Type B pancreatic cell (in vitro differentiated cells): ENCODE measurements at places on chromosomes 16 and 17. TPM values are rescaled to one million over a fixed set of nuclear protein-coding genes. Genes with fewer than 3 reads are reported as not detected.

DNA sequence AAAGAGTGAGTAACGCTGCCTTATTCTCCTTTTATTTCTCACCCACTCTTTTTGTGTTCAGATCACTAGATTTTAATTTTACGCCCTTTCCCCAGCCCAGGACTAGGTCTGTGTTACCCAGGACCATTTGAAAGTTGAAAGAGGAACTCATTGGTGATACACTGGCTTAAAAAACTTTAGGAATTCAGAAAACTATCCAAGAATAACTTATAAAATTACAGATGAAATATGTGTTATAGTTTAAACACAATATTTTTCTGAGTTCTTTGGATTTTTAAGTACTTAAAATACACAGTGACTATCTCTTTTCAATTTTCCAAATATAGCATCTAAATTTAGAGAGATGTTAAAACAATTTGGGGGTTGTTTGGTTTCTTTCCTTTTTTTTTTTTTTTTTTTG, 385.2 kb downstream of the CDH13 start:
- DNase-seq: no peak
- no peak overlapping the region for H3K27ac ChIP-seq
- no peaks in the 10 kb centered on the region for H3K36me3 ChIP-seq

DNA sequence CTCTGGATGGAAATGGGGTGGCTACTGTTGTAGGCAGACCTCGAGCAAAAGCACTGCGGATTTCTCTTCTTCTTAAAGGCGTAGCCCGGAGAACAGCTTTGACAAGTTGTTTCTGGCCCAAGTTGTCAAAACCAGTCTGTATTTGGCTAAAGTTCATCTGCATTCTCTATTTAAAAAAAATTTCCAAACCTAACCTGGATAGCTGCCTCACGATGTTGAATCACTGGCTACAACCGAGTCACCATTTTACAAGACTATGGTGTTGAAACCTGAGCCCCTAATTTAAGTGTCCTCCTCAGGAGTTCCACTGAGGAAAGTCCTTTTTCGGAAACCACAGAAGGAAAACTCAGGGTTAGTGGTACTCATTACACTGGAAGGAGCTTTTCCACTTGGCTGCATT, 1.5 kb downstream of the SLC16A6 start:
- H3K27me3 ChIP-seq: peaks cover 49% of the 10 kb centered on the region
- H3K36me3 ChIP-seq: no peaks in the 10 kb centered on the region
- H3K27ac ChIP-seq: no peak overlapping the region
- H3K4me3 ChIP-seq: peak overlapping the region; percentile 94
- no peak for DNase-seq
- peaks cover 11% of the 10 kb centered on the region for H3K4me1 ChIP-seq

Gene SALL1
- 8.0 and 27.0 TPM in 2 replicates for total RNA-seq

DNA sequence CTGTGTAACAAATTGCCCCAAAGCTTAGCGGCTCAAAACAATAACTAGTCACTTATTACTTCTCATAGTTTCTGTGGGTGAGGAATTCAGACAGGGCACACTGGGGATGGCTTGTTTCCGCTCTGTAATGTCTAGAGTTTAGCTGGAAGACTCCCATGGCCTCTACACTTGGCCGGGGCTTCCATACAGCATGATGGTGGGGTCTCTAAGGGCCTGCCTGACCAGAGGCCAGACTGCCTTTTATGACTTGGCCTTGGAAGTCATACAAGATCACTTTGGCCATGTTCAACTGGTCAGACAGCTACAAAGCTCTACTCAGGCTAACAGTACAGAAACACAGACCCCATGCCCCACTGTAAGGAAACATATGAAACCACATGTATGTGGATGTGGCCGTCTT, 8.2 kb downstream of the GLP2R start:
- H3K36me3 ChIP-seq: no peaks in the 10 kb centered on the region
- no peaks in the 10 kb centered on the region for H3K4me1 ChIP-seq
- H3K4me3 ChIP-seq: no peak overlapping the region
- peaks cover 31% of the 10 kb centered on the region for H3K27me3 ChIP-seq
- DNase-seq: no peak

- peaks cover 4% of the 10 kb centered on the region for H3K4me1 ChIP-seq
- peaks cover 4% of the 10 kb centered on the region for H3K27me3 ChIP-seq
- no peak for DNase-seq
- no peak within 1 kb of the TSS for H3K27ac ChIP-seq
- no peak within 1 kb of the TSS for H3K4me3 ChIP-seq
These were observed at the start of gene PRSS21 for GRCh38 chr16:2816751-2817339. PRSS21 (plus strand) TSS chr16:2817237; CDS start chr16:2817269, 32 bp downstream.

GRCh38 chr17:80408872-80409271, 6.1 kb upstream of the ENDOV start:
- DNase-seq: no peak
- H3K4me1 ChIP-seq: peaks cover 6% of the 10 kb centered on the region
- H3K27me3 ChIP-seq: peaks cover 17% of the 10 kb centered on the region
- no peaks in the 10 kb centered on the region for H3K36me3 ChIP-seq

GRCh38 chr17:55186937-55187770, 77.6 kb upstream of the HLF start:
- H3K36me3 ChIP-seq: no peaks in the 10 kb centered on the region
- peaks cover 3% of the 10 kb centered on the region for H3K27me3 ChIP-seq
- no peak overlapping the region for H3K4me3 ChIP-seq
- DNase-seq: no peak

GRCh38 chr16:3716831-3717234, 491 bp downstream of the TRAP1 start:
- H3K36me3 ChIP-seq: peaks cover 9% of the 10 kb centered on the region

DNA sequence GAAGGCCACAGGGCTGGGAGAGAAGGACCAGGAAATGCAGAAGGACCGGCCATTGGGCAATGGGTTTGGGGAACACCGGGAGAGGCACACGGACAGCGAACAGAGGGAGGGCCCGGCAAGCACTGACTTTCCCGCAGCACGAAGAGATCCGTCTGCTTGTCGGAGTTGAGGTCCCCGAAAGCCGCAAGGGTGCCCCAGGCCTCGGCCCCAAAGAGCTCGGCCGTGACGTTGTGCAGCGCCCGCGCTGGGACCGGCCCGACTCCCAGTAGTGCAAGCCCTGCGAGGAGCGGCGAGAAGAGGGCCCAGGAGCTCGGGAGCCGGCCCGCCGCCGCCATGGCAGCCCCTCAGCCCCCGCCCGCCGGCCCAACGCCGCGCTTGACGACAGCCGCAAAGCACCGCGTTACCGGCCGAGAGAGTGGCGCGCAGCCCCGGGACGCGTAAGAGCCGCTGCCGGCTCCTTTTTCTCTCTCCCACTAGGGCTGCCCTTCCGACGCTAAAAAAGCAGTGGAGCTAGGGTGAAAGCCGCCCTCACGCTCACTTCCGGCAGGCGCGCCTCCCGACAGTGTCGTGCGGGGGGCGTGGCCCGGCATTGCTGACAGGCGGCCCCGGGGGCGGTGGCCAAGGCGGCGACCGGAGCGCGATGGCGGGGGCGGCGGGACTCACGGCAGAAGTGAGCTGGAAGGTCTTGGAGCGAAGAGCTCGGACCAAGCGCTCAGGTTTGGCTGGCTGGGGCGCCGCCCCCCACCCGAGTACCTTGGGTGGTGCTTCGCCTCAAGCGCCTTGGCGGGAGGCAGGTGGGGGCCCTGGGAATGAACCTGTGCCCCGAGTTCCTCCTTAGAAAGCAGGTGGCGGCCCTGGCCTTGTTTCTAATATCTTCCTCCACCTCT, at the start of the genes ITFG1 and PHKB:
Gene ITFG1, minus strand, starts transcription at position 353 of the 887 bp plus-strand sequence. Its CDS starts 18 bp downstream, at position 335.
Gene PHKB, plus strand, starts transcription at position 621 of the 887 bp plus-strand sequence. Its CDS starts 20 bp downstream, at position 641.
- peak within 1 kb of the TSS; percentile 96 for H3K27ac ChIP-seq
- H3K4me1 ChIP-seq: peaks cover 34% of the 10 kb centered on the region
- H3K36me3 ChIP-seq: peaks cover 12% of the 10 kb centered on the region

DNA sequence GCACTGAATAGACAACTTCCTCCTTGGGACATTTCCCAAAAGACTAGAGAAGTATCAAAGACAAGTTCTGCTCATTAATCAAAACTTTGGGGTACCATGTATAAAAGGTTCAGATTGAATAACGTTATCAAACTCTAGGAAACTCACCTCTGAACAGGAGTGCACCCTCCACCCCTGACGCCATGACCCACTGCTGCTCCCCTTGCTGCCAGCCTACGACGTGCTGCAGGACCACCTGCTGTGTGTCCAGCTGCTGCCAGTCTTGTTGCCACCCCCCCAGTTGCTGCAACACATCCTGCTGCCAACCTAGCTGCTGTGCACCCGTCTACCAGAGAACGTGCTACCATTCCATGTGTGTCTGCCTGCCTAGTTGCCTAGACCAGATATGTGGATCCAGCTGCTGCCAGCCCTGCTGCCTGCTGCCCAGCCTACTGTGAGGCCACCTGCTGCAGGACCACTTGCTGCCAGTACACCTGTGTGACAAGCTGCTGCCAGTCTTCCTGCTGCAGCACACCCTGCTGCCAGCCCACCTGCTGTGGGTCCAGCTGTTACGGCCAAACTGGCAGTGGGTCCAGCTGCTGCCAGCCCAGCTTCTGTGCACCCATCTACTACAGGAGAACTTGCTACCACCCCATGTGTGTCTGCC, 13.8 kb upstream of the KRTAP9-2 start:
- H3K27ac ChIP-seq: no peak overlapping the region
- no peaks in the 10 kb centered on the region for H3K36me3 ChIP-seq
- peaks cover 10% of the 10 kb centered on the region for H3K27me3 ChIP-seq
- DNase-seq: no peak

DNA sequence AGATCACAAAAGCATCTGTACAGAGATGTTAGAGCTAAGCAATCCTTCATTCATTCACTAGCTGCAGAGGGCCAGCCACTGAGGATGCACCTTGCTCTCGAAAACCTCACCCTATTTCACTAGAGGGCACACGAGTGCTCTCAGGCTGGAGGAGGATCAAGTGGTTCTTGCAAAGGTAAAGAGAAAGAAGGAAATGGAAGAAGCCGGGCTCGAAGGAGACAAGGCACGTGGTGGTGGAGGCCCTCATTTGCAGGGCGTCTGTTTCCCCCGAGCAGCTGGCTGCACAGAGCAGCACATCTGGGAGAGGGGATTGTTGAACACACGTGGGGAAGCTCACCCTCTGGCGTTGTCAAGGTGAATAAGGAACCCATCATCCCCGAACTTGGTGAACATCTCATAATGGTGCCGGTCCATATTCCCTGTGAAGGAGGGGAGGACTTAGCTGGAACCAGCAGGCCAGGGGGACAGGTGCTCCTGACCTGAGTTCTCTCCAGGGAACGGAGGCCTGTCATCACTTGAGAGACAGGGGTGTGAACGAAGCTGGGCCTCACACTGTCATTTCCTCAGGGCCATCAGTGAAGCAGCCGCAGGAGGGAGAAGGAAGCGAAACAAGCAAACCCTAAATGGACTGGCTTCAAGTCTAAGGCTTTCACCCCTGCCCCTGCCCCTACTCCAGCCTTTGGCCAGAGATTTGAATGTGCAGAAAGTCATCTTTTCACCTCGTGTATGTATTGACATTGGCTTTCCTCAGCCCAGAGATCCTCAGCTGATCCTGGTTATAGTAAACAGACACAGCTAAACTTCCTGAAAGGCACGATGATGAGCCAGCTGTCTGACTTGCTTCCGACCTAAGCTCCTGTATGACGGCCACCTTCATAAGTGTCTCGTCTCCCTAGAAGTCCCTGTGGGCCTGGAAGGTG, 27.6 kb downstream of the PRKAR1A start:
- H3K36me3 ChIP-seq: peaks cover 38% of the 10 kb centered on the region
- no peak overlapping the region for H3K4me3 ChIP-seq
- H3K27ac ChIP-seq: peak overlapping the region; percentile 46

Gene CRYBA1
- total RNA-seq: 1.4 TPM in 1 of 2 replicates, not detected in the other

DNA sequence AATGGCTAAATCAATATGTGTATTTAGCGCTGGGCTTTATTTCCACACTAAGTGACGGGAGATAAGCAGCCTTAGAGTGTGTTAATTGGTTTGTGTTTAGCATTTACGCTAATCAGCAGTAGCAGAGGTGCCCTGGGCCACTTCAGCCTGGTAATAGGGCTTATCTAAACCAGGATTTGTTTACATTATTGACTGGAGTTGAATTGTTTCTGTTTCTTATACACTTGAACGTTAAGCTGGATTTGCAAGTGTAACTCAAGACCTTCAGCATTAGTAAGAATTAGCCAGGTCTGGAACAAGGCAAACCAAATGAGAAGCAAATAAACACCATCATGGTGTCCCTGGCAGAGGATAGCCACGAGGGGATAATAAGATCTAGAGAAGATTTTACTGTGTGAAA, 313.6 kb downstream of the HS3ST4 start:
- H3K27ac ChIP-seq: no peak overlapping the region
- no peak for DNase-seq
- H3K4me3 ChIP-seq: no peak overlapping the region
- no peaks in the 10 kb centered on the region for H3K36me3 ChIP-seq
- H3K4me1 ChIP-seq: no peaks in the 10 kb centered on the region
